ENCODE measurements at places on chromosomes 1 and 21. TPM values are rescaled to one million over a fixed set of nuclear protein-coding genes. Genes with fewer than 3 reads are reported as not detected.

GRCh38 chr1:33692206-33693188, 171.4 kb upstream of the HMGB4 start:
- no peaks in the 10 kb centered on the region for H3K4me1 ChIP-seq
- no peaks in the 10 kb centered on the region for H3K27me3 ChIP-seq
- DNase-seq = no peak
- no peak overlapping the region for H3K4me3 ChIP-seq
- no peaks in the 10 kb centered on the region for H3K36me3 ChIP-seq

DNA sequence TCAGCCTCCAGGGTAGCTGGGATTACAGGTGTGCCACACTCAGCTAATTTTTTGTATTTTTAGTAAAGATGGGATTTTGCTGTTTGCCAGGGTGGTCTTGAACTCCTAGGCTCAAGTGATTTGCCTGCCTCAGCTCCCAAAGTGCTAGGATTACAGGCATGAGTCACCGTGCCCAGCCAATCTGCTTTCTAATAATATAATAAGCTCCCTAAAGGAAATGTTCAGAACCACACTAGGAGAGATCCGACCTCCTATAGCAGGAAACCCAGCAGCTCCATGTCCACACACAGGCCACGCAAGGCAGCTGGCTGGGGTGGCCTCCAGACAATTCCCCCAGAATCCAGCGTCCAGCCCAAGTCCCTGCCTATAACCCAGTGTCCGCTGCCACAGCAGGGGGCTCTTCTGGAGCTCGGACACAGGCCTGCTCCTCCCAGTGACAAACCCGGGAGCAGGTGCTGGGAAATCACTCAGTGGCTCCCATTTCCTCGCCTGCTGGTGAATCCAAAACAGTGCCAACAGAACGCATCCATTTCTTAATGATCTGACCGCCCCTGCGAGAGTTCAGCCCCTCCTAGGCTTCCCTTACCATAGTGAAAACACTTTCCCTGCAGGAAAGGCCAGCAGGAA, 7.5 kb downstream of the RIPK4 start:
- H3K4me3 ChIP-seq = no peak overlapping the region
- no peak overlapping the region for H3K27ac ChIP-seq
- DNase-seq = no peak
- peaks cover 34% of the 10 kb centered on the region for H3K4me1 ChIP-seq

DNA sequence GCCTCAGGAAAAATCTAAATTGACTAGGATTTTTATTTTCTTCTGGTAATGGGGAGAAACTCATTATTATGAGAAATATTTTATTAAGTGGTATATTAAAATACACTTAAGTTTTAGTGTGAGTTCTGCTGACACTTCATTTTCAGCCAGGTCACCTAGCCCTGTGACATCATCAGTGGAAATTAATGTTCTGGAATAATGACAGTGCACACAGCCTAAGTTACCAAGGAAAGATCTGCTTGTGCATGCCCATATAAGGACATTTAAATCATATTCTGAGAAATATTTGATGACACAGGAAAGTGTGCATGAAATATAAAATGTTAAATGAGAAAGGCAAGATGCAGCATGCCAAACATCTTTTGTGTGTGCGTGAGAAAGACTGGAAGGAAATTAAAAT, 102.0 kb downstream of the KIF14 start:
- peaks cover 1% of the 10 kb centered on the region for H3K27me3 ChIP-seq
- H3K4me1 ChIP-seq = no peaks in the 10 kb centered on the region
- H3K36me3 ChIP-seq = no peaks in the 10 kb centered on the region
- DNase-seq = no peak
- no peak overlapping the region for H3K27ac ChIP-seq

DNA sequence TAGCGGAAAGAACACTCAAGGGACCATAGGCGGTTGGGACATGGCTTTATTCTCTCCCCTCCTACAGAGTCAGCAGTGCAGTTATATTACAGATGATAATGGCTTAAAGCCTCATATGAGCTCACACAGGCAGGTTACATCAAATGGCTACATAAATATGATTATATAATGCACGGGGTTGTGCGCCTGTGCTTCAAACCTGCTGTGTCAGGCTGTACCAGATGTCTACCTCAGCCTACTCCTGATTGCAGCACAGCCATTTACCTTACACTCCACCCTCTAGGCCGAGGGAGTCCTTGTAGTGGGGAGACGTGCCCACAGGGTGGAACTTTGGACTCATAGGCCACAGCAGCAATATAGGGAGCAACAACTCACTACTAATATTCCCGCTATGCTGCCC, 16.4 kb upstream of the TBX19 start:
- no peak overlapping the region for H3K27ac ChIP-seq
- DNase-seq = no peak
- peaks cover 7% of the 10 kb centered on the region for H3K36me3 ChIP-seq
- no peaks in the 10 kb centered on the region for H3K27me3 ChIP-seq
- H3K4me3 ChIP-seq = no peak overlapping the region
- H3K4me1 ChIP-seq = peaks cover 30% of the 10 kb centered on the region

Gene HAPLN2
- not detected for total RNA-seq

GRCh38 chr1:1331068-1331965, at the start of gene TAS1R3:
Gene TAS1R3 (plus strand): TSS chr1:1331280. CDS start chr1:1331346, 66 bp downstream.
- peak within 1 kb of the TSS; percentile 77 for H3K27ac ChIP-seq
- H3K4me3 ChIP-seq = no peak within 1 kb of the TSS
- H3K36me3 ChIP-seq = peaks cover 4% of the 10 kb centered on the region
- peaks cover under 1% of the 10 kb centered on the region for H3K4me1 ChIP-seq

DNA sequence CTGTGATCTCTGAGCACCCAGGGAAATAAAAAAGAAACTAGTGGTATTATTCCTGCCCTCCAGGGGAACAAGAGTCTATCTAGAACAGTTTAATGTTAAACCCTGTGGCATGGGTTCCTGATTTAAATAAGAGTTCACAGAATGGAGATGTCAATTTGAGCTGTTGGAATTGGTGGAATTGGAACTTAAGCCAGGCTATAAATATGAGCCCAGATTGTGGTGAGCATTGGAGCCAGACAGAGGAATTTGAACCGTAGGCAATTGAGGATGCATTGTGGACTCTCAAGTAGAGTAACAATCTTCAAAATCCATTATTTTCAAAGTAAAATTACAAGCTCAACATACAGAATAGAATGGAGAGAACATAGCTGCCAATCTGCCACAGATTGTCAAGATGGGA, 98.2 kb downstream of the NEK7 start:
- H3K4me3 ChIP-seq = peak overlapping the region; percentile 32
- no peak for DNase-seq
- peaks cover 84% of the 10 kb centered on the region for H3K4me1 ChIP-seq
- peaks cover 52% of the 10 kb centered on the region for H3K36me3 ChIP-seq
- peaks cover 6% of the 10 kb centered on the region for H3K27me3 ChIP-seq

Gene PGBD5
- not detected for total RNA-seq

DNA sequence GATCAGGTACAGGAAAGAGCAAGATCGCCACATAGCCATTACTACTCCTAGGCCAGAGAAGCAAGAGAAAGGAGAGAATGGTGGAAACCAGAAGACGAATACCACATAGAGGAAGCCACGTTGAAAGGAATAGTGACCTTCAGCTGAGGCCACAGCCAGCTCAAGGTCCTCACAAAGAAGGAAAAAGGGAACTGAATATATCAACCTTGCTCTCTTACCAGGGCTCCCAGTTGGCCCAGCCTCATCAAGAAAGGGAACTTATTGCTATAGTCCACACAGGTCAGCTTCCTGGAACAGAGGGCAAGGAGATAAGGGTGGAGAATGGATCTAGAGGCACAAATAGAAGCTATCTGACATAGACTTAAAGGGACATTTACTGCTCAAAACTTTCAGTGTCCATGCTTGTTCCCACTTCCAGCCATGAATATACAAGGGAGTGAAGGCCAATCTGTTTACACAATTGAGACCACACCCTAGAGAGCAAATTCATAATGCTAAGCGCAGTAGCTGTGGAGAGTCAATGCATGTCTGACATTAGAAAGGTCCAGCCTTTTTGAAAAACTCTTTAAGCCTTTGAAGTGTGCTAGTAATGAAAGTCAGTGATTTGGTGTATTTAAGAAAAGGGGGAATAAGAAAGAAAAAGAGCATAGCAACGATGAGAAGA, 120.7 kb upstream of the ZC3H11B start:
- no peaks in the 10 kb centered on the region for H3K4me1 ChIP-seq
- peaks cover 6% of the 10 kb centered on the region for H3K36me3 ChIP-seq
- DNase-seq = no peak
- H3K4me3 ChIP-seq = no peak overlapping the region

Gene FCGR3A
- not detected for total RNA-seq

DNA sequence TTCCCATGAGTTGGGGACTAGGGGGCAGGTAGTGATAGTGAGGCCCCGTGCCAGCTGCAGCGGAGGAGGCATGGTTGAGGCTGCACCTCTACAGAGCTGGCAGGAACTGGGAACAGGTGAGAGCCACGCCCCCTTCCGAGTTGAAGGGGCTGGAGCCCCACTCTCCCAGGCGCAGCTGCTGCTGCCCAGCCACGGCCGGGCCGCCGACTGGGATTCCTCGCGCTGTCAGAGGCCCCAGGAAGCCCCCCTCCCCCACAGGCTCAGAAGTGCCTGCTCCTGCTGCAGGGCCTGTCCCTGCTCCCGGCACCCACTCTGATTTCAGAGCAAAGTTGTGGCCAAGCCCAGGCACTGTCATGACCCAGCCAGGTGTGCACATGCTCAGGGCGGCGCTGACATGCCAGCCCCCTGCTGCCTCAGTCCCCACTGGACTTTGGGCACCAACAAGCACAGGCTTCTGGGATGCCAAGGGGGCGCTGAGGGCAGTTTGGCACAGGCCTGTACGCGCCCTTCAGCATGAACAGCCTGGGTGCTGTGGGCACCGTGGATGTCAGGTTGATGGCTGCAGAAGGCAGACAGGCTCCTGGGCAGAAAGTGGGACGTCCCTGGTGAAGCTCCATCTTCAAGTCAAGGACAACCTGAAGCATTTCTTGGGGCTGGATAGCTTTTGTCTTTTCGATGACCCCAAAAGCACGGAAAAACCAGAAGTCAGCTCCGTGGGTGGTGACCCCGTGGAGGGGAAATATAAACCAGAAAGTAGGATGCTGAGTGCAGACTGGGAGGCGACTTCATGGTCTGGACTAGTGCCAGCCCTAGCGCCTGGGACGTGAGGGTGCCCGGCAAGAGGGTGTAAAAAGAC, 121.5 kb downstream of the SIM2 start:
- H3K27me3 ChIP-seq = no peaks in the 10 kb centered on the region
- H3K4me1 ChIP-seq = no peaks in the 10 kb centered on the region
- H3K27ac ChIP-seq = no peak overlapping the region
- H3K4me3 ChIP-seq = no peak overlapping the region
- H3K36me3 ChIP-seq = no peaks in the 10 kb centered on the region

GRCh38 chr1:172549621-172550280, 16.8 kb downstream of the SUCO start:
- peak overlapping the region; percentile 62 for H3K4me3 ChIP-seq
- DNase-seq = peak; percentile 50

DNA sequence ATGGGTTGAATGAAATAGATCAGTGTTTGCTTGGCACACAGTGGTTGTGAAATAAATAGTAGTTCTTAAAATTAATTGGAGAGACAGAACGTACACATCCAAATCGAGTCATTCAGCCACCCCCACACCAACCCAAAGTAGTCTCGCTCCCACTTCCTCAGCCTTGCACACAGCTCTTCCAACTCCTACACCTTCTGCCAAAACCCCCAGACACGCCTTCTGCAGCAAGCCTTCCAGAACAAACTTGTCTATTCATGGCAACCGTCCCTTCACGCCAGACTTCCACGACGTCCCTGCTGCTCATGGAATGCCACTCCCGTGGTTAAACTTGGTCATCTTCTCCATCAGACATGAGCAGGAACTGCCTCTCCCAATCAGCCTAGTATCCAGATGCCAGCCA, 37.5 kb upstream of the RD3 start:
- peaks cover 6% of the 10 kb centered on the region for H3K4me1 ChIP-seq
- H3K36me3 ChIP-seq = no peaks in the 10 kb centered on the region
- H3K4me3 ChIP-seq = no peak overlapping the region
- H3K27me3 ChIP-seq = peaks cover 30% of the 10 kb centered on the region
- no peak for DNase-seq

- peak overlapping the region; percentile 77 for H3K4me3 ChIP-seq
- peak; percentile 76 for DNase-seq
- peaks cover 57% of the 10 kb centered on the region for H3K4me1 ChIP-seq
- no peaks in the 10 kb centered on the region for H3K27me3 ChIP-seq
- H3K27ac ChIP-seq = peak overlapping the region; percentile 94
These were observed 5.8 kb downstream of the IFI16 start for GRCh38 chr1:159015440-159015909.

- no peak overlapping the region for H3K4me3 ChIP-seq
- no peak overlapping the region for H3K27ac ChIP-seq
- DNase-seq = no peak
- H3K27me3 ChIP-seq = no peaks in the 10 kb centered on the region
These were observed 38.5 kb downstream of the ACP6 start for GRCh38 chr1:147631839-147632238.

GRCh38 chr1:153000294-153000693, 1.3 kb upstream of the SPRR3 start:
- no peak for DNase-seq
- no peak overlapping the region for H3K27ac ChIP-seq
- H3K36me3 ChIP-seq = no peaks in the 10 kb centered on the region
- H3K27me3 ChIP-seq = peaks cover 1% of the 10 kb centered on the region
- H3K4me1 ChIP-seq = no peaks in the 10 kb centered on the region

GRCh38 chr1:17080880-17081279, 27.0 kb upstream of the SDHB start:
- no peak overlapping the region for H3K4me3 ChIP-seq
- H3K27ac ChIP-seq = no peak overlapping the region
- H3K4me1 ChIP-seq = peaks cover 6% of the 10 kb centered on the region
- H3K27me3 ChIP-seq = peaks cover 33% of the 10 kb centered on the region

Gene FMO5
- not detected for total RNA-seq

Gene PTPRU
- total RNA-seq = 6.8 TPM

DNA sequence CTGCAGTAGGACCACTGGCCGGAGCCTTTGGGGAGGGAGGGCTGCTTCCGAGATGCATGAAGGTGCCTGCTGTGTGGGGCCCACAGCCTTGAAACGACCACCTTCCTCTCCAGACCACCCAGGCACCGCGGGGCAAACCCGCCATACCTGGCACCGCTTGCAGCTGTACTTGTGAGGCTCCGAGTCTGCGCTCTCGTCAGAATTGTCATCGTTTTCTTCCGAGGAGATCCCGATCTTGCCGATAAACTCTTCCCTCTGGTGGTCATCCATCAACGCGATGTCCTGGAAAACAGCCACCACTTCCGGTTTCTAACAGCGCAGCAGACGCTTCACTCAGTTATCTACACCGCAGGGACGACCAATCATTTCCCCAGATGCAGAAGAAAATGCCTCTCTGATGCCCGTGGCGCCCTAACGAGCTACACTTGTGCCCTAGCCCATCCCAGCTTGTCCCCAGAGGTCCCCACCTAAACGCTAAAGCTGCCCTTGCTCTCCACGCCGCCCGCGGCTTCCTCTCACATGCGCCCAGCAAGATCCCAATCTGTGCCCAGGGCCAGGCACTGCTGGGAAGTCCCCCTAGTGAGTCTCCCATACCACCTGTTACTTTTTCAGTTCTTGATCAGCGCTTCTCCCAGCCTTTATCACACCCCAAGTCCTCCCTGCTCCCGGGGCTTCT, 55.0 kb upstream of the RIPK4 start:
- H3K27me3 ChIP-seq = no peaks in the 10 kb centered on the region
- no peak overlapping the region for H3K4me3 ChIP-seq
- peaks cover 7% of the 10 kb centered on the region for H3K4me1 ChIP-seq

GRCh38 chr1:3225661-3226060, 156.7 kb downstream of the PRDM16 start:
- H3K36me3 ChIP-seq = no peaks in the 10 kb centered on the region
- no peaks in the 10 kb centered on the region for H3K4me1 ChIP-seq
- DNase-seq = no peak
- no peak overlapping the region for H3K4me3 ChIP-seq

Gene HTR6
- not detected for total RNA-seq

GRCh38 chr1:248828845-248829244, 3.1 kb upstream of the SH3BP5L start:
- no peaks in the 10 kb centered on the region for H3K27me3 ChIP-seq
- DNase-seq = peak; percentile 70
- peak overlapping the region; percentile 80 for H3K27ac ChIP-seq
- peaks cover 44% of the 10 kb centered on the region for H3K4me1 ChIP-seq
- H3K4me3 ChIP-seq = peak overlapping the region; percentile 16
